Stimulated activated CD4-positive, alpha-beta T cell treated with anti-CD3 and anti-CD28 coated beads, Interleukin-4, amount 100 ng/mL, for 1 hour (primary cell): ENCODE measurements at places on chromosomes 3 and 15.

GRCh38 chr15:67137319-67137718, 71.9 kb downstream of the SMAD3 start:
- no peak for DNase-seq

DNA sequence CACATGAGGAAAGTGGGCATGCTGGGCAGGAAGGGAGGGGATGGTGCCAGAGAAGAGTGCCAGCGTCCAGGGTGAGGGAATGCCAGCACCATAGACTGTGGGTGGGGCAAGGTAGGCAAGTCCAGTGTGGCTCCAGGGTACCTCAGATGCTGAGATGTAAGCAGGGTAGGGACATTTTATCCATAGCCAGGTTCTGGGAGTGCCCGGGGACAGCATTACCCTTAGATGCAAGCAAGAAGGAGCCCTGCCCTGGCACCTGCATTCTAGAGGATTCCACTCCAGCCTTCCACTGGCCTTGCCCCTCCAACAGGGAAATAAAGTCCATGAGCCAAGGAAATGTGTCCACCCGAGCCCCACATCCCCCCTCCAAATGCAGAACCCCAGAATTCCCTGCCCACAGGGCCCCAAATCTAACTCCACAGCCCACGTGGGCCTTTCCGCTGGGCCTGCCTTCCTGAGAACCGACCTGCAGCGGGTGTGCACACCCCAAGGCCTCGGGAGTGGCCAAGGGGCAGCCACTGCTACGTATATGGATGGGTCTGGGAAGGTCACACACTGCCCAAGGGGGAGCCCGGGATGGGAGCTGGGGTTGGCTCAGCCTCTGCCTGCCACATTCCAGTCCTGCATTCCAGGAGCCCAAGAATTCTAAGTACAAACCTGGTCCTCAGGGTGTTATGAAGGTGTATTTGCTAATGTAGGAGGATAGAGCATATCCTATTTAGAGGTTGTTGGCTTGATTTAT, 20.3 kb upstream of the CYP11A1 start:
- DNase-seq: no peak

GRCh38 chr3:111311709-111312235, 230.2 kb upstream of the CD96 start:
- no peak for DNase-seq

DNA sequence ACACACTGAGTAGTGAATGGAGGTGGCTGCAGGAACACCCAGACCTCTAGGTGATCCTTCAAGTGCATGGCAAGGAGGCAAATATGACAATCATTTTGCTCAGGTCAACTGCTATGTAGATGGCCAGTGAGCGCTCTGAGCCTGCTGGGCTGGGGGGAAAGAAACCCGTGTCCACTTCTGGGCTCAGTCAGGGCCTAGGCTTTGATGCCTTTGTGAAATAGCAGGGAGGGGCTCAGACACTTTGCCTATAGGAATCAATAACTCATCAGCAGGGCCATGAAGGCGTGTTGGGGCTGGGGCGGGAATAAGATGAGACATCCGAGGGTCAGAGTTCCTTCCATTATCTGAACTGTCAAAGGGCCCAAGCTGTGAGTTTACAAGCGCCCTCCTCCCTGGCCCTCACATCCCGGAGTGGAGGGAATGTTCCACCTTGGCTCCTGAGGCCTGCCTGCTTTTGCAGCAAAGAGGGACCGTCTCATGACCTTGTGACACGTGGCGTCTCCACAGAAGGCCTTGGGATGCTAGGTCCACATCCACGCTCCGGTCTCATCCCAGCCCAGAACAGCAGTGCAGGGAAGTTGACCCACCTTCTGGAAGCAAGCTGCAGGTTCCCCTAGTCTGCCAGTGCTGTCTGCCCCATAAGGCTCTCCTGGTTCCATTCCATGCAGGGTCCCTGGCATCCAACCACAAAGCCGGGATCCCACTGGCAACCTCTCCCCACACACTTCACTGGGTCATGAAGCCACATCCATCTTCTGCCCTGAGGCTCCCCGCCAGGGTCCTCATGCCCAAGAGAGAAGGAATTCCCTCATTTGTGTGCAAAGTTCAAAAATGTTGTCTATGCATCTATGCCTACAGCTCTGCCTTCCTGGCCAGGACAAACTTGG, 78.4 kb downstream of the CHSY1 start:
- DNase-seq: no peak

- no peak for DNase-seq
Observed at GRCh38 chr3:55090746-55091145, 162.9 kb upstream of the LRTM1 start.

- no peak for DNase-seq
Observed at GRCh38 chr3:163490119-163490518, 1588.2 kb downstream of the SI start.

DNA sequence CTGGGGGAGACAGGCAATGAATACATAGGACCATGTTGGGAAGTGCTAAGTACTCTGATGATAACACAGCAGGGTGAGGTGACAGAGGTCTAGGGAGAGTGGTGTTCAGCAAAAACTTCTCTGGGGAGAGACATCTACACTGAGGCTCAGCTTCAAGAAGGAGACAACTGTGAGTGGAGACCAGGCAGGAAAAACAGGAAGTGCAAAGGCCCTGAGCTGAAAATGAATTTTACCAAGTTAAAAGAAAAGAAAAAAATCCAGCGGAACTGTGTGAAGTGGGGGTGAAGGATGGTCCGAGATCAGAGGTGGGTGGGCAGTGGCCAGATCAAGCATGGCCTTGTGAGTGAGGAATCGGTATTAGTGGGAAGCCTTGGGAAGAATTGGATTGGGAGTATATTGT, 110.1 kb upstream of the CLSTN2 start:
- DNase-seq: no peak

DNA sequence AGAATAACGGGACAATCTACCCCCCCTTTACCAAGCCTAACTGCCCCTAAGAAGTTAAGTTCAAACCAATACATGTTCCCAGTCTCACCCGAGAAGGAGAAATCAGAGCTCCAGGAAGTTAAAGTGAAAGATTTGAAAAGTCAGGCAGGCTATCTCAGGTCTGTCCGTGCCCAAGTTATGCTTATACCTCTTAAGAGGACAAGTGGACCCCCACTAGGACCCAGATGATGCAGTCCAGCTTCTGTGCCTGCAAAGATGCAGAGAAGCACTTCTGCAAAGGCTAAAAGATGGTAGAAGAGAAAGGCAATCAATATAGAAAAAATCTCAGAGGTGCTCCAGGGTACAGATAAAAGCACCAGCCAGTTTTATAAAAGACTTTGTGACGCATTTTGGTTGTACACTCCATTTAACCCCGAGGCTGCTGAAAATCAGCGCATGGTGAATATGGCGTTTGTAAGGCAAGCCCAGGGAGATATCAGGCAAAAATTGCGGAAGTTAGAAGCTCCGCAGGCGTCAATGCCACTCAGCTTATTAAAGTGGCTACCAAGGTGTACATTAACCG, 9.8 kb upstream of the SLC9C1 start:
- no peak for DNase-seq

GRCh38 chr15:81297147-81297572, 26.8 kb downstream of the STARD5 start:
- no peak for DNase-seq

DNA sequence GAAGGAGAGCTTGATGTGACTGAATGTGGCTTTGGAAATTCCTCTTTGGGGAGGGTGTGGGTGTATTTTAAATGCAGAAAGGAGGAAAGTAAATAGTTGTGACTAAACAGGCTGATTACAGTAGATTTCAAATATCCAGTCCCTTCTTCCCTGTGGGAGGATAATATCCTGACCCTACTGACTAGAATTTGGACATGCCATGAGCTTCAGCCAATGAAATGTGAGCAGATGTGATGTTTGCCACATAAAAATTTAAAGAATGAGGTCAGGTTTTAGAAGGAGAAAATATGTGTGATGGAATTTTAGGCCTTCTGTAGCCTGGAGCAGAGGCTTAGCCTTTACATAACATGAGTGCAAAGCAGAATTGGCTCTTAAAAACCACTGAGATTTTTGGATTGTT, 1218.9 kb downstream of the ROBO2 start:
- no peak for DNase-seq

DNA sequence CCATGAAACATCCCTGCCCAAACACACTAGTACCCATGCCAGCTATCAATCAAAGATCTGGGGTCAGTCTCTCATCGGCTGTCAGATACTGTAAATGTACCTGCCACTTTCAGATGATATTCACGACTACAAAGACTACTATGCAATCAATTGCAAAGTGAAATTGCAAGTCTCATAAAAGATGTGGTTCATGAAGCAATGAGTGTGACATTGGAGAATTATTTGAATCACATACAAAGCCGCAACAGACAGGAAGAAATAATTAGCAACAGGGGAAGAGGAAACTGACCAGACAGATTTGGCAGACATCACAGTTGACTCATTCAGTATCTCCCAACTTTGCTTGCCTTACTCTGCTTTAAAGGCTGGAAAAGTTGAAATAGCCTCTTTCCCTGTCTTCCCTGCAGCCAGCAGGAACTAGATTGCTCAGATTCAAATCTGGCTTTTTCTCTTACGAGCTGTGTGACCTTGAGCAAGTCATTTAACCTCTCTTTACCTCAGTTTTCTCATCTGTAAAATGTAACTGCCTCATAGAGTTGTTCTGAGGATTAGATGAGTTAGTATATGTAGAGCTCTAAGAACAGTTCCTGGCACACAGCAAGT, 95.7 kb upstream of the C3orf80 start:
- DNase-seq: no peak

- no peak for DNase-seq
Observed at GRCh38 chr15:65346856-65347598, 30.8 kb downstream of the IGDCC3 start.
